CD4-positive, alpha-beta T cell (primary cell): ENCODE measurements at places on chromosomes 4 and X. TPM values are rescaled to one million over a fixed set of nuclear protein-coding genes. Genes with fewer than 3 reads are reported as not detected.

- no peak overlapping the region for H3K4me3 ChIP-seq
- no peak for DNase-seq
- H3K4me1 ChIP-seq: no peaks in the 10 kb centered on the region
- peaks cover 21% of the 10 kb centered on the region for H3K36me3 ChIP-seq
- H3K27ac ChIP-seq: no peak overlapping the region
Observed at GRCh38 chr4:845836-846251, 19.9 kb upstream of the CPLX1 start.

DNA sequence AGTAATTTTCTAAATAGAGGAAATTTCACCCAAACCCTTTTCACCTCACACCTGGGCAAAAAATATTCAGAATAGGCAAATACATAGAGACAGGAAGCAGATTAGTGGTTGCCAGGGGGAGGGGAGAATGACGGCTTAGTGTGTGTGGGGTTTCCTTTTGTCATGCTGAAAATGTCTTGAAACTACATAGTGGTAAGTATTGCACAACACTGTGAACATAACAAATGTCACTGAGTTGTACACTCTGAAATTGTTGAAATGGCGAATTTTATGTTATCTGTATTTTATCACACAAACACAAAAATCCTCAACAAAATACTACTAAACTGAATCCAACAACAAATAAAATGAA lies 60.7 kb upstream of the PLAC1 start:
- H3K4me1 ChIP-seq: peaks cover 4% of the 10 kb centered on the region
- no peak for DNase-seq
- H3K27me3 ChIP-seq: no peaks in the 10 kb centered on the region
- no peaks in the 10 kb centered on the region for H3K36me3 ChIP-seq

- H3K27ac ChIP-seq: no peak overlapping the region
- H3K4me1 ChIP-seq: no peaks in the 10 kb centered on the region
- no peaks in the 10 kb centered on the region for H3K36me3 ChIP-seq
Observed at GRCh38 chr4:155241664-155242063, 33.2 kb downstream of the NPY2R start.

Gene SATL1
- not detected for total RNA-seq
